ENCODE measurements at places on chromosomes 16 and 17.

DNA sequence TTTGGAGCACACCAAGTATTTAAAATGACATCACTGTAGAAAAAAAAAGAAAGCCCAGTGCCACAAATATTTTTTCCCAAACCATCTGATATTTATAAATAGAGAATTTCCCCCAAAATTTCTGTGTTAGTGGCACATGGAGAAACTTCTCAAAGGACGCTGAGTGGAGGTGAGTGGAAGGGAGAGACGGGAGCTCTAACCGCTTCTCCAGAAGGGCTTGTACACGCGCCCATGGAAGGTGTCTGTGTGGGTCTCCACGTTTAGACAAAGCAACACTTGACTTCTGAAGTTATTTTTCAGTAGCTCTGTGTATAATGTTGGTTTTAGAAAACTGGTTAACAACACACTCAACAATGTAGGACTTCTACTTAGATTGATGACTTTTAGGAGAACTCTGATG lies 1.0 kb downstream of the MYOCD start:
- no peak for DNase-seq

GRCh38 chr17:75827308-75828075 lies 16.7 kb downstream of the UNC13D start:
- peak; percentile 66 for DNase-seq

GRCh38 chr16:88656291-88656980 lies 5.6 kb upstream of the CYBA start:
- DNase-seq, result no peak

DNA sequence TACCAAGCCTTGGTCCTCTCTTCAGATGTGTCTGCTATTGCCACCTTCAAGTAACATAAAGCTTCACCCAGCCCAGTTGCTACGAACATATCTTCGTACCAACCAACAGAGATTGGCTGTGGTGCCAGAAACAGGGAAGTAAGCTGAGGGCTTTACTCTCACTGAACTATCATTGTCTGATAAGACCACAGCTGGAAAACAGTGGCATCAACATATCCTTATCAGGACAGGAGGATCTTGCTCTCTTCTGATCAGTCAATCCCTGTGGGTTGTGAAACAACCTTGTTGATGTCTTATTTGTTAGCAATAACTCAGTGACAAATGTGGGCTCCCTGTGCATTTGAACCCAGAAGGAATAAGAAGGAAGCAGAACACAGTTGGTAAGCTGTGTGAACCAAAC lies 446.3 kb upstream of the MAF start:
- no peak for DNase-seq

- no peak for DNase-seq
These were observed 11.6 kb downstream of the HSBP1 start for GRCh38 chr16:83819361-83819760.

GRCh38 chr17:45894022-45894784 lies at the start of gene MAPT:
Gene MAPT, plus strand, starts transcription at chr17:45894554. Its CDS starts 67,784 bp downstream, at chr17:45962338.
- peak; percentile 88 for DNase-seq

DNA sequence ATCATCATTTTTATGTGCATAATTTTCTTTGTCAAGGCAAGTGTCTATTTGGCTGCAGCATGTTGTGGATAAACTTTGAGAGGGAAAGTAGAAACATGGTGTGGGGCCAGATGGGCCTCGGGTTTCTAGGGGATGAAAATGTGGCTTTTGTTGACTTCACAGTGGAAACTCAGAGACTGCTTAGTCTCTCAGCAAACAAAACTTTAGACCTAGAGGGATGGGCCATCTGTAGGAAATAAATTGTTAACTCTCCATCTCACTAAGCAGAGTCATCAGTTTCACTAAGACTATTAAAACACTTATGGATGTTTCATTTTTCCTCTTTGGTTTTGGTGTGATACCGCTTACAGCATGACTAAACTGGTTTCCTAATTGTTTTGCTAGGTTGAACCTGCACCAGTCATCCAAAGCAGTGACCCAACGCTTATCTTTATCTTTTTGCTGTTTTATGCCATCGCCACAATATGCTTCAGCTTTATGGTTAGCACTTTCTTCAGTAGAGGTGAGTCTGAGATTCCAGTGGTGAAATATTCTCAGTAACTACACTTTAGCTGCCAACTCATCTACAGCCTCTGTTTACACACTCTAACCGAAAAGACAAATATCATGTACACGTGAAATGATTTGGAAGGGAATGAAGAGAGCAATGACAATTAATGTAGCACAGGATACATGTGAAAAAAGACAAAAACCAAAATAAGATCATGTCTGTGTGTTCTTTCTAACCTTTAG lies 60.6 kb upstream of the CRYM start:
- DNase-seq, result no peak

- peak; percentile 84 for DNase-seq
These were observed 27.3 kb downstream of the TBC1D16 start for GRCh38 chr17:80008383-80008840.

DNA sequence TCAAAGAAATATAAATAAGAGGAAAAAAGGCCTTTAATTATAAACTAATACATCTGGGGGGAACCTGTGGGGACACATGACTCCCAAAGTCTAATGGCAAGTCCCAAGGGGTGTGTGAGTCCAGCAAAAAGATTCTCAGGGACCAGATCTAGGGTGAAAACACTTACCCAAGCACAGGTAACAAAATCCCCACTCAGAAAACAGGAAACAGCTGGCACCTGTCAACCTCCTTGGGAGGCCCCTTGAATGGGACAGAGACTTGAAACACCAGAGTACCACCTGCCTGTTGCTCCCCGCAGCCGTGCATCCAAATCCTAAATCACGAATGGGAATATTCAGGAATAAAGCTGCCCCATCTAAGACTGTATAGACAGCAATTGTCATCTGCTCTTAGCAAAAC lies 461.2 kb upstream of the CDH5 start:
- DNase-seq, result no peak

- no peak for DNase-seq
These were observed 36.9 kb downstream of the GPATCH8 start for GRCh38 chr17:44466339-44466738.

- DNase-seq, result no peak
These were observed 4.8 kb downstream of the SYNGR2 start for GRCh38 chr17:78173097-78173715.

DNA sequence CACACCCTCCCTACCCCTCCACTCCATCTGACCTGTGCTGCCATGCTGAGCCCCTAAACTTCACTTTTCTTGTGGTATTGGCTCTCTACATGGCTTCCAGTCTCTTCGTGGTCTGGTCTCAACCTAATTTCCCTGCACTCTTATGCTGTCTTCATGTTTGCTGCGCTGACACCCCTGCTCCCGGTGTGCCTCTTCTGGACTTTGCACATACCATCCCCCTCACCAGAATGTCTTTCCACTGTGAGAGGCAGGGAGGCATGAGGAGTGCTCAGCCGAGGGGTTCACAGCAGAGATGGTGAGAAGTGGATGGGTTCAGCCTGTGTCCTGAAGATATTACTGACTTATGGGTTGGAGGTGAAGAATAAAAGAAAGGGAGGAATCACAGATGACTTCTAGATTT lies 2.5 kb downstream of the TNFSF12 start:
- DNase-seq, result no peak

DNA sequence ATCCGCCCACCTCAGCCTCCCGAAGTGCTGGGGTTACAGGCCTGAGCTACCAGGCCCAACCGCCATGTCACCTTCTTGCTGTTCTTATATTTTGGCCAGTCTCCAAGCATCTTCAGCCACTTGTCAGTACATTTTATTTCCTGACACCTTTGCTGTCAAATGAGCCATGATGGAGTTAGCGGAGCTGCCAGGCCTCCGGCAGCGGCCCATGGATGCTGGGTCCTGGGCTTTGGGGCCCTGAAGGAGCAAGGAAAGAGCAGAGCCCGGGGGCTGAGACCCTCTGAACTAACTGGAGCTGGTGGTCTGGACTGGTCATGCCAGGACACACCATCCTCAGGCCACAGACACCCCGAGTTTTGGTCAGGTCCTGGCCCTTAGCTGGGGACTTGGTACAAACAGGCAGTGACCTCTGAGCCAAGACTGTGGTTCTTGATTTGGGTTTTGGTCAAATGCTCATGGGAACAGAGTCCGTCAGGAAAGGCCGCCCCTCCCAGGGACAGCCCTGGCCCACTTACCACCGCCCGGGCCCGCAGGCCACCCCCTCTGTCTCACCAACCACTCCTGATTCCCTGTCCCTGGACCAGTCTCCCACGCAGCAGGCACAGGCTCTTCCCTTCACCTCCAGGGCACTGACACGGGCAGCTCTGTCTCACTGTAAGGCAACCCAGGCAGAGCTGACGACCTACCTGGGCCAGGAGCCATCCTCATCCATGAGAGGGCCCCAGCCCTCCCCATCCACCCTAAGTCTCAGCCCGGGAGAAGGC lies 42.0 kb downstream of the TNFRSF13B start:
- DNase-seq, result no peak

- DNase-seq, result no peak
These were observed 171.7 kb downstream of the LAT start for GRCh38 chr16:29156511-29156910.

- peak; percentile 24 for DNase-seq
These were observed 126.8 kb downstream of the ZFHX3 start for GRCh38 chr16:72921106-72921505.

- no peak for DNase-seq
These were observed 60.3 kb upstream of the CORO6 start for GRCh38 chr17:29682987-29683386.

DNA sequence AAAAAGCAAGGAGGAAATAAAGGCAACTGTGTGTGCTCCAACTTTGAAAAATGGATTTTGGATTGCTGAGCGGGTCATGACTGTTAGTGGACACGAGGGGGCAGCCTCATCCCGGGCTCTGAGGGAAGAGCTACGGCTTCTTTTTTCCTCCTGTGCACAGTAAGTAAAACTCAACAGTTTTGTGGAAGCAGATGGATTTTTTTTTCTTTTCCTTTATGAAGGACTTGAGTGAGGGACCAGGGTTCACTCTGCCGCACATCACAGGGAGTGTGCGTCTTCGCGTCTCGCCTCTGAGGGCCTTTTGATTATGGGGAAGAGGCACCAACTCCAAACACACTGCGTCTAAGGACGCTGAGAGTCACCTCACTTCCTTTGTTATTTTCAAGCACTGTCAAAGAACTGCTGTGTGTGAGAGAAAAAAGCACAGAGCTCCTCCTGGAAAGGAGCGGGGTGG lies 80.3 kb upstream of the GOT2 start:
- peak; percentile 8 for DNase-seq

GRCh38 chr17:49707246-49707607 lies 537 bp downstream of the SLC35B1 start:
- no peak for DNase-seq

GRCh38 chr16:11963706-11964105 lies 1.3 kb upstream of the TNFRSF17 start:
- DNase-seq, result no peak

DNA sequence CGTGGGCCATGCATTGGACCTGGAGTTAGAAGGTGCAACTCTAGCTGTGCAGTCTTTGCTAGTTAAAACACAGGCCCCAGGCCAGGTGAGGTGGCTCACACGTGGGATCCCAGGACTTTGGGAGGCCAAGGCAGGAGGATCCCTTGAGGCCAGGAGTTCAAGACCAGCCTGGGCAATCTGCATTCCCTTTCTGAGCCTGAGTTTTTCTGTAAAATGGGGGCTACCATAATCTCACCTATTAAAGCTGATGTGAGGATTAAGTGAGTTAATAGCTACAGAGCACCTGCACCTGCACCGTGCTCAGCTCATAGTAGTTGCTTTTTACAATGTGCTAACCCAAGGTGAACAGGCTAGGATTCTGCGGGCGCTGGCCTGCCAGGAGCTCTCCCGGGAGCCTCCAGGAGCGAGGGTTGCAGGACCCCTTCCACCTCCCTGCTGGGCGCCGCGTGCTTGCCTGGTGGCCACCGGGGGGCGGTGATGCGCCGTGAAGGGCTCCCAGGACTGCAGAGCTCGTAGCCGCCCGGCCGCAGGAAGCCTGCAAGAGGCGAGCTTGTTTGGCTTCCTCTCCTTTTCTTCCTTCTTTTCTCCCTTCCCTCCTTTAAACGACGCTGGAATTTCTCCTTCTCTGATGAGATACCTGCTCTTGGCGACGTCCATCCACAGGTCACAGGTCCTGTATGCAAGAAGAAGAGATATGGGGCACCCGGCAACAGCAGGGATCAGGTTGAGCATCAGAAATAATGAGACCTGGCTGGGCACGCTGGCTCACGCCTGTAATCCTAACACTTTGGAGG lies 51.3 kb downstream of the ZFP90 start:
- peak; percentile 71 for DNase-seq

GRCh38 chr17:9401434-9401833 lies 174.2 kb downstream of the STX8 start:
- DNase-seq, result no peak

DNA sequence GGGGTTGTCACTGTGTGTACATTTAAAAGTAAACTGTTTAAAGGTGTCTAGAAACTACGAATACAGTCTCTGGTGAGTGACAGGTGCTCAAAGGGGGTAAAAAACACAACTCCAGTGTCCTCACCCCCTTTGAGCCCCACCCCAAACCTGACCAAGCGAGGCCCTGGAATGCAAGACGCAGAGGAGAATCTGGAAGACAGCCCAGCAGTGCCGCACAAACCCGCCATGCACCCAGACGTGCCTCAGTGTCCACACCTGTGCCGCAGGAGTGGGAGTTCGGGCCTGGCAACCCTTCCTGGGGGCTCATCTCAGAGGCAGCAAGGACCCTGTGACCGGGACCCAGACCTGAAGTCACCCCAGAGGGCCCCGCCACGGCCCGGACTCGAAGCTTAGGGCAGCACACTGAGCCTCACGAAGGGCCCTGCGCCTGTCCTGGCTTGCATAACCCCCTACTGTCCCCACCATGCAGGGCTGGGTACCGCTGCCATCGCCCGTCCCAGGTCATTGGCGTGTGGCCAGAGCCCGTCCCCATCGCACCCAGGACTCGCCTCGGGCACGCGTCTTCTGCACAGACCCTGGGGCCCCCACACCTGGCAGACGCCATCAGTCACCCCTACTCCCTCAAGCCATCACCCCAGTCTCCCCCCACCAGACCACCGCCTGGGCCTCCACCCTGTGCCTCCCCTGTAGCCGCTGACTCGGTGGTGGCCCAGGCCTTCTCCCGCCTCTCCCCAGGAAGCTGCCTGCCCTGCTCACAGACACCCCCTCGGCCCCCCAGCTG lies 33.0 kb upstream of the ZC3H18 start:
- no peak for DNase-seq

DNA sequence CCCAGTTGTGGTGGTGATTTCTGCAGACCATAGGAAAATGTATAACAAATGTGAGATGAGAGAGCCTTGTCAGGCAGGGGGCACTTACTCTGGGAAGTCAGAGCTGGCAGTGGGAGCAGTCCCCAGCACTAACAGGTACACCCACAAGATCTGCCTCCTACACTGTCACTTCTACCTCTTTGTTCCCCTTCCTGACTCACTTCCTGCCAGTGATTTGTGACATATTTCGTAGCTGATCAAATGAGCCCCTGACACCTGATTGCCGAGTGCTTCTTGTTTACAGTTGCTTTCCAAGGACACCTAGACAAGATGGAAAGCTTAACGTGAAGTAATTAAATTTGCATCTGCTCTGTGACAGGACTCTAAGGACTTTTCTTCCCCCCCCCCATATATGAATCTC lies 40.5 kb downstream of the FTO start:
- peak; percentile 12 for DNase-seq

- no peak for DNase-seq
These were observed 410.5 kb downstream of the WWOX start for GRCh38 chr16:78509965-78510364.

- DNase-seq, result peak; percentile 25
These were observed 792 bp downstream of the TMEM231 start for GRCh38 chr16:75555213-75555706.
